Inflammatory macrophage treated with lipopolysaccharide for 1 hour (primary cell): ENCODE measurements at places on chromosomes 6 and 20.

- DNase-seq: no peak
Observed at GRCh38 chr6:33080127-33081089, 4.6 kb downstream of the HLA-DPB1 start.

- DNase-seq: no peak
Observed at GRCh38 chr6:108579328-108579721, 18.6 kb downstream of the FOXO3 start.

- DNase-seq: no peak
Observed at GRCh38 chr6:411402-412145, 20.0 kb downstream of the IRF4 start.

DNA sequence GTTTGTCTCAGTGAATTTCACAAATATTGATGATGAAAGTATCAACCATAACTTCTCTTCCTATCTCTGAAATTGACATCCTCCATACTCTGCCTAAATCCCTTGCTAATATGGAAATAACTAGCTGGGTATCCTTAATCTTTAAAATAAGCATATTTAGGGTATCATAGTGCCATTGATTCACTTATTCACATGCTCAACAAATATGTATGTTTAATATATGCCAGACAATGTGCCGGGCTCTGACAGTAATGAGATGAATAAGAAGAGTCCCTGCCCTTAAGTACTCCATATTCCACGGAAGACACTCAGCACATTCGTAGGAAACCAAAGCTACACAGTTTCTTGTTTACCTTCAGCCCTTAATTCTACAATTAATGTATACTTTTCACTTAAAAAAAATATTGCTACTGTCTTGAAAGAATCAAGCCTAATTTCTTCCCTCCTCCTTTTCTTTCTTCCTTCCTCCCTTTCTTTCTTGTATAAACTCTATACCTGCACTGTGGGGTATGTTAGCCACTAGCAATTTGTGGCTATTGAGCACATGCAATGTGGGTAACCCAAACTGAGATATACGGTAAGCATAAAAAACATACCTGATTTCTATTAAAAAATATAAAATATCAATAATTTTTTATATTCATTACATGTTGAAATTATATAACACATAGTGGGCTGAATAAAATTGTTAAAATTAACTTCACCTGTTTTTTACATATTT, 42.8 kb upstream of the STXBP5 start:
- no peak for DNase-seq
